ENCODE measurements at places on chromosomes 1 and 21.
A peak's percentile ranks its signal among the peaks of the same experiment; 100 is the strongest.

GRCh38 chr1:160046494-160047110, 14.8 kb upstream of the PIGM start:
- no peak for DNase-seq

- DNase-seq = no peak
Observed at GRCh38 chr1:19353596-19353995, 41.5 kb downstream of the SLC66A1 start.

DNA sequence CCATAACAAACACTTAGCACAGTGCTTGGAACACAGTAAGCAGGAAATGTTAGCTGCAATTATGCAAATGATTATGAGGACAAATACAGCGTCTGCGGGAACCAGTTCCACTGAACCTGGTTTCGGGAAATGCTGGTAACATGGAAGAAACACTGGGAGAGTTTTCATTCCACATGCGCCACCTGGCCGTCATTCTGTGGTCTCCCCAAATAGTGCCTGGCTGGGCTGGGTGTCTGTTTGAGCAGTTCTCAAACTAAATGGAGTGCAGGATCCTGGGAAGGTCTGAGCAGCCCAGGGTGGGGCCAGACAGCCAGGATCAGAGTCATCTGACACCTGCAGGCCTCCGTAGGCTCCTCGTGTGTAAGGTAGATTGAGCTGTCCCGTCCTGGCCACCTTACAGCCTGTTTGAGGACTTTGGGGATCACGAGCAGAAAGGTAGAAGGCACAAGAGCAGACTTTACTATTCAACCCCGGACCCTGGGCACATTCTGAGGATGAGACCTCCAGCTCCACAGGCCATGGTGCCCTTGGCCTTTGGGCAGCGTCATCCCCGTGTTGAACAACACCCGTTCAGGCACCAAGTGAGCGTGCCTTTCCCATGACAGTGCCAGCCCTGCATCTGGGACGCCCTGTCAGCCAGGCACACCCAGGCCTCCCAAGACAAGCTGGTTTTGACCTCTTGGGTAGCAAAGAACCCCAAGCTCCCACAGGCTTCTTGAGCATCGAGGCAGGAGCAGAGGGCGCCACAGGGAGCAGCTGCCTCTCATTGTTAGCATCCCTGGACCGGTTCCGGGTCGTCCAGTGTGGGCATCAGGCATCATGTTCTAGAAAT, 101.9 kb downstream of the PRDM2 start:
- no peak for DNase-seq

- DNase-seq = no peak
Observed at GRCh38 chr1:21295002-21295401, 4.7 kb upstream of the ECE1 start.

DNA sequence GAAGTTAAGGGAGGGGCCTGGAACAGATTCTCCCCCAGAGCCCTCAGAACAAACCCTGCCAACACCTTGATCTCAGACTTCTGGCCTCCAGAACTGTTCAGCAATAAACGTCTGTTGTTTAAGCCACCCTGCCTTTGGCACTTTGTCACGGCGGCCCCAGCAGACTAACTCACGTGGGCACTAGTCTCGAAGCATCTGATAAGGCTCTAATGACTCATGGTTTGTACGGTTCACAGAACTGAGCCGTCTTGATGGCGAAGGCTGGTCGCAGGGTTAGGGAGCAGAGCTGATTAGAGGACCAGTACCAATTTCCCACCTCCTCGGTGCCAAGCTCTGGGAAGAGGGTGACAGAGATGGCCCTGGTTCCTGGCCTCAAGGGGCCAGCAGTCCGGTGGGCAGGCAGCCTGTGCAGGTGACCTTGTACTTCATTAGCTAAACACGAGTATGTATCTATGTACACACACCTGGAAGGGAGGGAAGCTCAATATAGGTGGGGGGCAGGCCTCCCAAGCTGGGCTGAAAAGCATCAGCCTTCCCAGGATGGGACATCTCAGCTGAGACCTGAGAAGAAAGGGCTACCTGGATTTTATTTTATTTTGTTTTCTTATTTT, 112.8 kb downstream of the MRPS6 start:
- DNase-seq = no peak

- no peak for DNase-seq
Observed at GRCh38 chr1:23556635-23557470, 2.4 kb downstream of the ID3 start.

DNA sequence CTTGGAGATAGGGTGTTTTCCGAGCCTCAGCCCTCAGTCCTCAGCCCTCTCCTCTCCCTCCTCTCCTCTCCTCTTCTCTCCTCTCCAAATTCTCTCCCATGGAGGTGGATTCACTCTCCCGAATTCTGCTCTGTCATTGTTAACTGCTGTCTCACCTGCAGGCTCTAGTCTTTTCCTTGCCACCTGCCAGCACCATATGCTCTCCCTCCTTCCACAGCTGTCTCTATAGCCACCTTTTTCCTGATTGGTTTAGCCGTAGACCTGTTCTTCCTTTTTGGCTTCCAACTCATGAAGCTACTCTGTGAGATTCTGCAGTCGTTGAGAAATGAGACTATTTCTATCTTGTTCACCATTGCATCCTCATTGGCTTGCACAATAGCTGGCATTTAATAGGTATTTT, 19.7 kb downstream of the COG2 start:
- no peak for DNase-seq

DNA sequence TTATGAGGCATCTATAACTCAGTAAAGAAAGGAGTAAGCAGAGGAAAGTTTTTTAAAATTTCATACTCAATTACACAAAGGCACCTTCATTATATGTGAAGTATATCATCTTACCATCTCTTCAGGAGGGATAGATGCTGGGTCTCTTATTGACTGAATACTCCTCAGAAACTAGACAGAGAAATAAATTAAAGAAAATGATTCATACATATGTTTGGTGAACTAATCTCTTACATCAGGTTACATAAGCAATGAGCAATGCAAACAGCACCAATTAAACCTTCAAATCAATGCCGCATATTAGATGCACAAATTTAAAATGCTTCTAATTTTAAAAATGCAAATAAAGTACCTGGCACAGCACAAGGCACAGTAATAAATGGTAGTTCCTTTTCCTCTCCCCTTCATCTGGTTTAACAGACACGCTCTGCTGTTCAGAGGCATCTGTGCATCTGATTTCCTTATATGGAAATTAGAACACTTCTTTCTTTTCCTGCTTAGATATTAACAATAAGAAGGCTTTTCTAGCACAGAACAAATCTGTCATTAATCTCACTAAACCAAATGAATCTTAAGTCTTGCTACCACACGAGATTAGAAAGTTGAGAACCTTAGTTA, 20.0 kb downstream of the SCYL3 start:
- DNase-seq = no peak

DNA sequence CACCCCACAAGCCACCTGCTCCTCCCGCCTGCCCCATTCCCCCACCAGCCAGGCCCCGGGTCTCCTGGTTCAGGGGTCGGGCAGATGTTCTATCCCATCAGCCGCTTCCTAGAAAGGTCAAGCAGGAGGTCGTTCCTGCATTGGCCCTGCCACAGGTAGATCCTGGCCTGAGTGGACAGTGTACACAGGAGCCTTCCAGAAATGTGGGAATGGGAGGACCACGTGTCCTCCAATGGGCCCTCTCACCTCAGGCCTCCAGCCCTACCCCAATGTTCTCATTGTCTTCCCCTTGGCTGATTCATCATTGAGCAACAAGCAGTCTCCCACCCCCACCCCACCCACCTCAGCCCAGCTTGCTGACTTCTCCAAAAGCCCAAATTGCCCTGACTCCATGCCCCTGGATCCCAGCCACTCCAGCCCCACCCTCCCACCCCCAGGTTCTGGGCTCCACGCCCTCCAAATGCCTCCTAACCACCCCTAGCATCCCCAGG, 2.1 kb downstream of the S100A16 start:
- DNase-seq = no peak

- DNase-seq = no peak
Observed at GRCh38 chr1:59544615-59545293, 247.9 kb downstream of the FGGY start.

DNA sequence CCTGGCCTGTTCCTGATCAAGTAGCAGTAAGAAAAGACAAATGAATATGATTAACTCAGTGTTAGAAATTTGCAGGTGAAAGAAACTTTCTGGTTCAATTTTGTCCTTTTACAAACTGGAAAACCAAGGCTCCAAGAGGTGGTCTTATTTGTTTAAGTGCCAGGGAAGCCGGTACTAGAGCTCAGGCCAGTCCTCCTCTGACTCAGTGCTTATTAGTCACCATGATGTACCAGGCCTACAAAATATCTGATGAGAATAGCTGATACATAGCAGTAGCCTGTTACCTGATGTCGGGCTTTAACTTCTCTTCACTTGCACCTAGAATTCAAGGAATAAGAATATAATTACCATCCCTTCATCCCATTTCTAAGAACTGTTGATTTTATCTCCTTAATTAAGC, 394.8 kb downstream of the LMX1A start:
- DNase-seq = no peak

DNA sequence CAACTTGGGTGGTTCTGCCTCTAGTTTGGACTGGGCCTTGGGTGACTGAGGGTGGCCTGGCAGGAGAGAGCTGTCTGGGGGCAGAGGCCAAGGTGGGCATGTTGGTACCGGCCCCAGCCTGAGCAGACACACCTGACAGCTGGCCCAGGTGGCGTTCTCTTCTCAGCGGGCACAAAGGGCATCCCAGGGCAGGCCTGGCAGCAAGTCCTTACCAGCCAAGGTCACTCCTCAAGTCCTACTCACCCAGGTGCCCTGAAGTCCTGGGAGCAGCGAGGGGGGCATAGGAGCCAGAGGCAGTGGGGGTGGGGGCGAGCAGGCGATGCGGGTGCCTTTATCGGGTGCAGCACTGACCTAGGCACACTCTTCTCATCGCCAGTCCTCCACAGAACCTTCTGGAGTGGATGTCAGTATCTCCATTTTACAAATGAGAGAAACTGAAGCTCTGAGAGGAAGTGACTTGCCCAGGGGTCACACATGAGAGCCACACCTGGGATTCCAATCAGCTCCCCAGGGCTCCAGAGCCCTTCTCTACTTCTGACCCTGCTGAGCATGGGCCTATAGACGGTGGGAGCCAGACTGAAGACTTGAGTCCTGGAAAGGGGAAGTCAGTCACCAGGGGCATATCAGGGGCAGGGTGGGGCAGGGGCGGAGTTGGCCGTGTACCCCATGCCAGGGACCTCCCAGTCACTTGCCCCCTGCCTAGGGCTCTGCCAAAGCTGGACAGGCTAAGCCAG, 587 bp upstream of the SLC25A34 start:
- no peak for DNase-seq

DNA sequence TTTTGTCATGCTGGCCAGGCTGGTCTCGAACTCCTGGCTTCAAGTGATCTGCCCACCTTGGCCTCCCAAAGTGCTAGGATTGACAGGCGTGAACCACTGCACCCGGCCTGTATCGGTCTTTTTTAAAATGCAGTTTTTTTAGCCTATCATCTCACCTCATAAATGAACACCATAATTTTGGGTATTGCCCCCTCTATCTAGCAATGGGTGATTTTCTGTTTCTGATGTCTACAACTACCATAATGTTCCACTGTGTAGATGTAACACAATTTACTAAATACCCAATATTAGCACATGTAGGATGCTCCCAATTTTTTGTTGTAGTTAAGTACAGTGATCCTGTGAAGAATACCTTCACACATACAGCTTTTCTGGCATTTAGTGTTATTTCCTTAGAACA, 2.0 kb upstream of the CAMTA1 start:
- DNase-seq = no peak

GRCh38 chr1:111988743-111989453, 570 bp downstream of the KCND3 start:
- no peak for DNase-seq

- DNase-seq = no peak
Observed at GRCh38 chr1:245768596-245768995, 613.8 kb downstream of the KIF26B start.

- peak; percentile 84 for DNase-seq
Observed at GRCh38 chr1:208243967-208244916, at the start of gene PLXNA2. PLXNA2 (minus strand) TSS chr1:208244384; CDS start chr1:208217922, 26,462 bp downstream.

- no peak for DNase-seq
Observed at GRCh38 chr1:237527761-237528160, 363.0 kb downstream of the ZP4 start.

GRCh38 chr1:21911205-21912001, 25.7 kb downstream of the HSPG2 start:
- DNase-seq = no peak

DNA sequence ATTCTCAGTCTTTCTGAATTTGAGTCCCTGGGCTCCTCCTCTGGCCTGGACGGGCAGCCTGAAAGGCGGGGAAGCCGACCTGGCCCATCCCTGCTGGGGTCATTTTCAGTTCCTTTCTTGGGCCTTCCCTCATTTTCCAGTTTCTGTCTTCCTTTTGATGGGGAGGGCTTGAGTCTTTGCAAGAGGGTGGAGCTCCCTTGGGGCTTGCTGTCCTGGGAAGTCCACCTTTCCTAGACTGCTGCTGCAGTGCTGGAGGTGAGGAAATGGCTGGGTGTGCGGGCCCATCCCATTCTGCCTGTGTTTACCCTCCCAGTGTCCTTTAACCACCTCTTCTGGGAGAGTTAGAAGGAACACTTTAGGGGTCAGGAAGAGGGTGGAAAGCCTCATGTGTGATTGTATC, 40.4 kb upstream of the SYNC start:
- no peak for DNase-seq

DNA sequence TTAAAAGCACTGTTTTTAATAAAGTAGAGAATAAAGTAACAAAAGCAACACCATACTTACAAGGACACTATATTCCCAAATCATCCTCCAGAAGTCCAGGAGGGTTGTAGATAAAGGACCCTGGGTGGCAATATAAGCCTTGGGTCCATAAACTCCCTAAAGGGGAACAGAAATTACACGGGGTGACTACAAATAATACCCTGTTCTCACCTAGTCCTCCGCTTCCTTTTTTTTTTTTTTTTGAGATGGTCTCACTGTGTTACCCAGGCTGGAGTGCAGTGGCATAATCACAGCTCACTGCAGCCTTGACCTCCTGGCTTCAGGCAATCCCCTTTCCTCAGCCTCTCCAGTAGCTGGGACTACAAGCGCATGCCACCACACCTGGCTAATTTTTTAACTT, 13.1 kb downstream of the PTPN22 start:
- DNase-seq = no peak

DNA sequence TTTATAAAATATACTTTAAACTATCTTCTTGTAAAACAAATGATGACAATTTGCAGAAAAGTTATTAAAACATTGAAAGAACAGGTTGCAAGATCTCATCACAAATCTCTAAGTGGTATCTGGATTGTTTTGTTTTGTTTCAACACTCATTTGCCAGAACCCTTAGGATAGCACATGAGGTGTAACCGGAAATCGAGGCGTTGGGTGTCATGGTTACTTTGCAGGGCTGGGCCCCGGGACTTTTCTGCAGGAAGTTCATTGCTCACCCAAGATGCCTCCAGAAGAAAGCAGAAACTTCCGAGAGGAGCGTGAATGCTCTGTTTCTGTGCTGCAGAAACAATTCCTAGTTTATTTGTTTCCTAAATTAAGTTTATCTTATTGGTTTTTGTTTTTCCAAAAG, 2.5 kb downstream of the DISC1 start:
- DNase-seq = no peak
